ENCODE measurements at places on chromosomes 13 and 19. TPM values are rescaled to one million over a fixed set of nuclear protein-coding genes. Genes with fewer than 3 reads are reported as not detected.

DNA sequence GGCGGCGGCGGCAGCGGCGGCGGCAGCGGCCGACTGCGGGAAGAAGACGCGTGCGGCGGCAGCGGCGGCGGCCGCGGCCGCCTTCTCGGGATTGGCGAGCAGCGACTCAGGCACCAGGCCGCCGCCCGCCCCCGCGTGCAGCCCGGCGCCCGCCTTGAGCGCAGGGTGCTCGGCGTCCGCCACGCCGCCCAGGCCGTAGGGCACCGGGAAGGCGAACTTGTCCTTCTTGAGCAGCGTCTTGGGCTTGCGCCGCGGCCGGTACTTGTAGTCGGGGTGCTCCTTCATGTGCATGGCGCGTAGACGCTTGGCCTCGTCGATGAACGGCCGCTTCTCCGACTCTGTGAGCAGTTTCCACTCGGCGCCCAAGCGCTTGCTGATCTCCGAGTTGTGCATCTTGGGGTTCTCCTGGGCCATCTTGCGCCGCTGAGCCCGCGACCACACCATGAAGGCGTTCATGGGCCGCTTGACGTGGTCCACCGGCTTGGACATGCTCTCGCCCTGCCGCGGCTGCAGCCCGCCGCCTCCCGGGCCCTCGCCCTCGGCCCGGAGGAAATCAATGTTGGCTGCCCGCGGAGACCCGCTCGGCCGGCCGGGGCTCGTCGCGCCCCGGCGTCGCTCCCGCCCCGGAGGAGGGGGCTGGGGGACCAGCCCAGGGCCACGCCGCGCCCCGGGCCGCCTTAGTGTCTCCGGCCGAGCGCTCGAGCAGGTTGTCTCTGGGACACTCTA is 621 bp downstream of the SOX21 start:
- peaks cover 11% of the 10 kb centered on the region for H3K27me3 ChIP-seq
- H3K27ac ChIP-seq = no peak overlapping the region
- H3K36me3 ChIP-seq = no peaks in the 10 kb centered on the region
- H3K4me1 ChIP-seq = peaks cover 2% of the 10 kb centered on the region
- no peak overlapping the region for H3K4me3 ChIP-seq

DNA sequence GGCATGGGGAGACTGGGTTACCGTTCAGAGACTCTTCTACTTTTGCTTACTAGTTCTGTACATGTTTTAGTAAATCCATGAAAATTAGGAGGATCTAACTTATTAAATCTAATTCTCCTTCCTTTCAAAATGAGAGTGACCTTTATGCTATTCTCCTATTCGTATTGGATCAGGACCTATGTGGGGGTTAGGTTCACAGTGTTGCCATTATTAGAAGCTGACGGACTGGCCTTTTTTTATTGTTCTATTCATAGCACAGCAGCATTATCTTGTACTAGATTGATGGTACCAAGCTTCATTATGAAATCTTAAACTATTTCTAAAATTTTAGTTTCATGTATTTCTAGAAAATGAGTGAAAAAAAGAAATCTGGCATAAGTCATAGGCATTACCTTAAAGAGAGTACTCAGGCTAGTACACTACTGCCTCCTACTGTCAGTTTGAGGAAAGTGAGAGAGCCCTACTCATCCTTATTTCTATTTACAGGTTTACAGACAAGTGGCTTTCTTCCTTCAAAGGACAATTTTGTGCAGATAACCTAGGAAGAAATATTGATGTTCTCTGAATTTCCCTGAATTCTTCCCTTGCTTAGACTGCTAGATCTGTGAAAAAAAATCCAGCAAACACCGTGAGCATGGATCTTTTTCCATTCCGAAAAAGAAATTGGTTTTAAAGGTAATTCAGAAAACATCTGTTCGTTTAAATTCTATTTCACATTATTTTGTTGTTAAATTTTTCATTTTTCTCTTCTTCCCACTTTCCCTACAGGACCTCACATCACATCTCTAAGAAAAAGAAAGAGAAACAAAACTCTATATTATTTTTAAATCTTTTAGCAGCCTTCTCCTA is 485.5 kb downstream of the DIAPH3 start:
- H3K36me3 ChIP-seq = no peaks in the 10 kb centered on the region
- no peak overlapping the region for H3K27ac ChIP-seq
- no peak for DNase-seq
- H3K4me1 ChIP-seq = no peaks in the 10 kb centered on the region
- no peak overlapping the region for H3K4me3 ChIP-seq

GRCh38 chr19:31274251-31275067 is 74.8 kb downstream of the TSHZ3 start:
- H3K36me3 ChIP-seq = no peaks in the 10 kb centered on the region
- H3K27ac ChIP-seq = no peak overlapping the region
- H3K4me3 ChIP-seq = no peak overlapping the region
- no peak for DNase-seq

HOMER3 gene
- 1.6 TPM for total RNA-seq

TMPRSS9 gene
- total RNA-seq = not detected

GRCh38 chr13:92510416-92510815 is 716.2 kb upstream of the GPC6 start:
- H3K36me3 ChIP-seq = no peaks in the 10 kb centered on the region
- H3K4me1 ChIP-seq = no peaks in the 10 kb centered on the region
- DNase-seq = no peak
- no peak overlapping the region for H3K27ac ChIP-seq
- H3K27me3 ChIP-seq = no peaks in the 10 kb centered on the region

SCEL gene
- not detected for total RNA-seq

NAT14 gene
- 7.2 TPM for total RNA-seq

GPC6 gene
- 0.18 TPM for total RNA-seq

GRCh38 chr19:2538096-2538757 is 62.3 kb downstream of the GADD45B start:
- DNase-seq = no peak
- no peak overlapping the region for H3K4me3 ChIP-seq
- peaks cover 8% of the 10 kb centered on the region for H3K4me1 ChIP-seq
- no peak overlapping the region for H3K27ac ChIP-seq
- H3K36me3 ChIP-seq = no peaks in the 10 kb centered on the region

DPF1 gene
- total RNA-seq = not detected

GRCh38 chr13:100495455-100495854 is 93.1 kb downstream of the GGACT start:
- no peaks in the 10 kb centered on the region for H3K4me1 ChIP-seq
- no peaks in the 10 kb centered on the region for H3K27me3 ChIP-seq
- no peak overlapping the region for H3K4me3 ChIP-seq

PSG1 gene
- total RNA-seq = not detected

- H3K4me1 ChIP-seq = no peaks in the 10 kb centered on the region
- no peaks in the 10 kb centered on the region for H3K36me3 ChIP-seq
- DNase-seq = no peak
These were observed 34.5 kb downstream of the SOX1 start for GRCh38 chr13:112101360-112101930.

RPS16 gene
- 3,898 TPM for total RNA-seq

DNA sequence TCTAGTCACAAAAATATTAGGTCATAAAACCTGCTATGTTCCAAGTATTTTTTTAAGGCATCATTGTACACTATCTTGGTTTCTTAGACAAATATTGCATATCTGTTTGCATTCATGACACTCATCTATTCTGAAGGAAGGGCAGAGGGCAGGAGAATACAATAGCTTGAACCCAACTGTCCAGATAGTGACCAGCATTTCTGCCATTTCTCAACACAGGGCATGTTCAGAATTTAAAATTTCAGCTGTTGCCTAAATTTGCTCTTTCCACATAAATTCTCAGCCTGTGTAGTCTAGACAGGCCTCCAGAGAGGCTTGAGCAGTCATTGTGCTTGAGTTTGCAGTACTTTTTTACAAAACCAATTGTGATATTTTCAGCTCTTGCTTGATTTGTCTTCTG is 119.5 kb downstream of the ZAR1L start:
- H3K4me3 ChIP-seq = no peak overlapping the region
- no peaks in the 10 kb centered on the region for H3K36me3 ChIP-seq
- no peaks in the 10 kb centered on the region for H3K27me3 ChIP-seq

DNA sequence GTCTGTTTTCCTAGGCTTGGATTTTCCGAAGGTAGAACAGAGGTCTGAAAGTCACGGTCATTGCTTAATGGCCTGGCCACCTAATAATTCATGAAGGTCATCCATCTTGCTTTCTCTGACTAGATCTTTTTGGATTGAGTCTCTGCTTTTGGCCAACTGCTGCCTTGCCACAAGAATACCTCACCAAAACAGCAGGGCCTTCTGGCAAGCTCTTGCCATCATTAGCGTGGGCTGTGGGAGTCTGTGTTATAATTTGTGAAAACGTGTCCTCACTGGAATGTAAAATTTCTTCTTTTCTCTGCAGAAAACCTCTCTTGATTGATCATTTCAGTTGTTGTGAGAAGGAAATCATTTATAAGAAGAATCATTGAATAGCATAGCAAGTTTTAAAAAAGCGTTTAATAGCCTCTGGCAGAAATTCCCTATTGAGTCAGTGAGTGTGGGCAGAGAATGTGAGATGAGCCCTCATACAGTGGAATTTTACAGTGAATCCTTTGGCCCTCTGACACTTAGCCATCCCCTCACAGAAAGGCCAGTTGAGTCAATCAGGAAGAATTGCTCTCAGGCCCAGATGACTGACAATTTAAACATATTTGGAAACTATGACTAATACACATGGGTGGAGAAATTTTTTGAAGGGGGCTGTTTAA is 43.2 kb upstream of the ERICH6B start:
- H3K4me3 ChIP-seq = no peak overlapping the region
- DNase-seq = no peak
- H3K4me1 ChIP-seq = no peaks in the 10 kb centered on the region
- no peaks in the 10 kb centered on the region for H3K27me3 ChIP-seq
- H3K27ac ChIP-seq = no peak overlapping the region

DNA sequence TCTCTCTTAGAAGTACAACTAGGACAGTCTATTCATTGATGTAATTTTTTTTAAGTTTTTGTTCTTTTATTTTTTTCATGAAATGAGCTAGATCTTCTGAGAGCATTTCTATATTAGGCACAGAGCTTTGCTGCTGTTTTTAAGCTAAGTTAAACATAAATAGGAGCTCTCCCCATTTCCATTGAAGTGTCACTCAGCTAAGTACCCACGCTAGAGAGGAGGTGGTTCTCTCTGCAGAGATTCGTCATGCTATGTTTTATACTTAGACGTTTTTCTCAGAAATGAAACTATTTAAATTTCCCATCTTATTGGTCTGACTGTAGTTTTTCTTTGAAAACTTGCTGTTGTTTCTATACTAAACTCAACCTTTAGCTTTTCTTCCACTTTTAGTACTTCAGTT is 271.5 kb downstream of the PCDH9 start:
- no peak overlapping the region for H3K4me3 ChIP-seq
- no peaks in the 10 kb centered on the region for H3K36me3 ChIP-seq
- no peaks in the 10 kb centered on the region for H3K27me3 ChIP-seq
- no peak for DNase-seq
- H3K4me1 ChIP-seq = no peaks in the 10 kb centered on the region

GRCh38 chr19:10670876-10671804 is 17.0 kb downstream of the ILF3 start:
- H3K4me3 ChIP-seq = no peak overlapping the region
- H3K27ac ChIP-seq = no peak overlapping the region

DNA sequence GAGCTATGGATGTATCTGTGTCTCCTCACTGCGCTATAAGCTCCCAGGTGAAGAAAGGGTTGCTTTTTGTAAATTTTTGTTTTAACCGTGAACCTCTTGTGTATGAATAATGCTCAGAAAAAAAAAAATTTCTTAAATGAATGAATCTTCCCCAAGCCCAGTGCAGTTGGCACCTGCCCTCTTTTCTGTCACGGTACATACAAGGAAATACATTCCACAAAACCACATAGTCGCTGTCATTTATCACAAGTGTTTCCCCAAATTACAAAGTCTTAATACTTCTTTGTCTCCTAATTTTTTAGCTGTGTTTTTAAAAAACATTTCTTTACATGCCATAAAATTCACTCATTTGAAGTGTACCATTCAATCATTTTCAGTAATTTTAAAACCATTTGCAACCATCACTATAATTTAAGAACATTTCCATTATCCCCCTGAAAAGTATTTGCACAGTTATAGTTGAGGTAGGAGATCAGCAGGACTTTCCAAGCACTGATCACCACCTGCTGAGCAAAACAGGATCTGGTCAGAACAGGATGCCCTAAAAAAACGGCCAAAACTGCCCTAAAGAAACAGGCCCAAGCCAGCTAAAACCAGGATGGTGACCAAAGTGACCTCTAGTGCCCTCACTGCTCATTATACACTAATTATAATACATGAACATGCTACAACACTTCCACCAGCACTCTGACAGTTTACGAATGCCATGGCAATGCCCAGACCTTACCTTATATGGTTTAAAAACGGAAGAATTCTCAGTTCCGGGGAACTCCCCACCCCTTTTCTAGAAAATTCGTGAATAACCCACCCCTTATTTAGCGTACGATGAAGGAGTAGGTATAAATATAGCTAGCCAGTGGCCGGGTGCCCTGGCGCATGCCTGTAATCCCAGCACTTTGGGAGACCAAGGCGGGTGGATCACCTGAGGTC is 1.3 kb upstream of the TEX30 start:
- no peak overlapping the region for H3K4me3 ChIP-seq
- H3K4me1 ChIP-seq = peaks cover 29% of the 10 kb centered on the region

DNA sequence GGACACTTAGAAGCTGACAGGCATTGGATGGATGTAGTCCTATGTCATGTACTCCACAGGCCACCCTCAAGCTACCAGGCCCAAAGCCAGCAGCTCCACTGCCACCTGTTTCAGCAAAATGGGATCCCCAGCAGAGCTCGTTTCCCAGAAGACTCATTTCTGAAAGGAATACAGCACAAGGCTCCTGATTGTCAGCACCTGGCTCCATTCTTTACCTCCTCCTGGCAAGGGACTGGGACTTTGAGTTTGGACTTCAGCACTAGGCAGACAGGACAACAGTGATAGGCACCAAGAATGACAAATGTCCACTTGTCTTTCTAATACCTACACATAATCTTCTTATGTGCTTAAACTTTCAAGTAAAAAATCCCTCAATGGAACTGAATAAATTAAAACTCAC is 150.4 kb upstream of the RXFP2 start:
- no peaks in the 10 kb centered on the region for H3K36me3 ChIP-seq
- no peaks in the 10 kb centered on the region for H3K27me3 ChIP-seq
- no peak for DNase-seq
- H3K4me1 ChIP-seq = no peaks in the 10 kb centered on the region
- H3K4me3 ChIP-seq = no peak overlapping the region

GRCh38 chr19:6062274-6062673 is 48.0 kb downstream of the RFX2 start:
- no peaks in the 10 kb centered on the region for H3K36me3 ChIP-seq
- H3K27me3 ChIP-seq = no peaks in the 10 kb centered on the region
- H3K4me3 ChIP-seq = no peak overlapping the region
- no peak for DNase-seq
- H3K4me1 ChIP-seq = peaks cover 49% of the 10 kb centered on the region

DNA sequence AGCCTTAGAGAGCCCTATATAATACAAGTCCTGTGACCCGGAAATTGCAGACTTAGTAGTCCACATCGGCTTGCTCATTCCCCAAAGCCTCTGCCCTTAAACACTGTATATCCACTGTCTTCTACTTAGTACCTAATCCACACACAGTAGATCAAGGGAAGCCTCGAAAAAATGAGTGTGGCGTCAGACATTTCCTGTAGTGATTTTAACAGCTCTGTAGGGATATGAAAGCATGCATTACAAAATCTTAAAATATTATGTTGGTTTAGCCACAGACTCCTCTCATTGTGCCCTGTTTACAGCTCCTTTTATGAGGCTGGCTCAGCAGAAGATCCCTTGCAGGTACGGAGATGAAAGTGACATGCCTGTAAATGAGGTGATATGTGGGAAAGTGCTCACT is 416.3 kb downstream of the LIG4 start:
- H3K27me3 ChIP-seq = no peaks in the 10 kb centered on the region
- no peak overlapping the region for H3K4me3 ChIP-seq
- no peaks in the 10 kb centered on the region for H3K36me3 ChIP-seq
- DNase-seq = no peak
- no peak overlapping the region for H3K27ac ChIP-seq

Measured in T-cell (primary cell).